NCI-H345 (cell line): ENCODE measurements at places on chromosomes 16 and 17.

- DNase-seq: no peak
Observed at GRCh38 chr17:72991651-72992050, 100.8 kb downstream of the SLC39A11 start.

GRCh38 chr16:81461766-81462165, 17.2 kb downstream of the CMIP start:
- DNase-seq: no peak

- DNase-seq: peak; percentile 59
Observed at GRCh38 chr16:52912565-52913173, 140.0 kb downstream of the CHD9NB start.

DNA sequence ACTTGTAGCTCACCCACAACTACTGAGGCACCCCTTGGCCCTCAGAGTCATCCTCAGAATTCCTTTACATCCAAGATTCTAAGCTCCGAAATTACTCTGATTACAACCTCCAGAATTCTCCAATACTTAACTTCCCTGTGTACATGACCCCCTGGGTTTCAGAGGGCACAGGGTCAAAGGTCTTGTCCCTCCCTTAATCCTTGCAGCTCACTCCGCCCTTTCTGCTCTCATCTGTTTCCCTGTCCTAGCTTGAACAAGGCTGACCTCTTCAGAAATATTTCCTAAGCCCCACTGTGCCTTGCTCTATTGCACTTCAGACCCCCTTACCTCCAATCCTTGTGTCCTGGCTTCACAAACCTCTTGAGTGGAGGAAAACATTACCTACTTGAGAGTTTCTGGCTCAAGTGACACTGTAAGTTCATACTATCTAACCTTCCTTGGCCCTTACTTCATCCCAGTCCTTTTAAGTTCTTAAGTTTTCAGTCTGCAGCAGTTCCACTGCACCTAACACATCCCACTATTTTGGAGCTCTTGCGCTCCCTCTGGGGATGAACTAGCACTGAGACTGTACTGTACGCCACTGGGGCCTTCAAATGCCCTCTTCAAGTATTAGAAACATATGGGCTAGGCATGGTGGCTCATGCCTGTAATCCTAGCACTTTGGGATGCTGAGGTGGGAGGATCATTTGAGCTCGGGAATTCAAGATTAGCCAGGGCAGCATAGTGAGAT, 6.2 kb downstream of the N4BP1 start:
- DNase-seq: no peak

DNA sequence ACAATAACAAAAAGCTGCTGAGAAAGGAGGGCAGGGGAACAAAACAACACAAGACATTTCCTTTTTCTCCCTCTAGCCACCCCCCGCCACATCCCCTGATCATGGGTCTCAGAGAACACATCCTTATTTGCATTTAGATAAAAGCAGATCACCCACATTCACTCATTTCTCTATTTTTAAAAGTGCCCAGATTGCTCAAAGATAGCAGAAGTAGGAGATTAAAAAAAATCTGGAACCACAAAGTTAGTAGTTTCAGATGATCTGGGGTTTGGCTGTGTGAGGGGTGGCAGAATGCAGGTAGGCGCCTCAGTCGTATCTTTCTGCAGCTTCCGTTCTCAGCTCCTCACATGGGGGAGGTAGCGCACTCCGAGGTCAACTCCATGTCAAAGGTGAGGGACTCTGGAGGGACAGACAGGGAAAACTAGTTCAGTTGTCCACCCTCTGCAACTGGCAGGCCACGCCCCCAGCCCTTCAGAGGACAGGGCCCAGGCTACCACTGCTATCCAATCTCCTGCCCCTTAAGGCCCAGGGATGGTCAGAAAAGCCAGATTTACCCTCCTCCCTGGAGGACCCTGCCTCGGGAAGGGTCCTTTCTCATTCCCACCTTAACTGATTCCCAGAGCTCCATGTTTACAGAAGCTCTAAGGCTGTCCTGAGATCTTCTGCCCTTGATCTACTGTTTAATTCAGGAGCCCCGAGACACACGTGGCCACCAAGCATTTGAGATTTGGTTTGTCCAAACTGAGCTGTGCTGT, 27.3 kb downstream of the STAT5A start:
- no peak for DNase-seq

DNA sequence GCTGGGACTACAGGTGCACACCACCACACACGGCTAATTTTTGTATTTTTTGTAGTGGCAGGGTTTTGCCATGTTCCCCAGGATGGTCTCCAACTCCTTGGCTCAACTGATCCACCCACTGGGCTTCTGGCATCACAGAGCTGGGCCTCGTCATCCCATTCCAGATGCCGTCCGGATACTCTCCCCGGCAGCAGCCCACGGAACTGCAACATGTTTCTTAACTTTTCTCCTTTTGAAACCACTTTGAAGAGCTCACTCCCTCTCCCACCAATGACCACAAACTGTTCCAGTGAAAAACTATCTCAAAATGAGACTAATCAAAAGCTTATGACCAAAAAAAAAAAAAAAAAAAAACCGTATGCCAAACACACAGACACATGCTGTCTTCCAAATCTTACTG, 17.6 kb downstream of the PEMT start:
- no peak for DNase-seq

DNA sequence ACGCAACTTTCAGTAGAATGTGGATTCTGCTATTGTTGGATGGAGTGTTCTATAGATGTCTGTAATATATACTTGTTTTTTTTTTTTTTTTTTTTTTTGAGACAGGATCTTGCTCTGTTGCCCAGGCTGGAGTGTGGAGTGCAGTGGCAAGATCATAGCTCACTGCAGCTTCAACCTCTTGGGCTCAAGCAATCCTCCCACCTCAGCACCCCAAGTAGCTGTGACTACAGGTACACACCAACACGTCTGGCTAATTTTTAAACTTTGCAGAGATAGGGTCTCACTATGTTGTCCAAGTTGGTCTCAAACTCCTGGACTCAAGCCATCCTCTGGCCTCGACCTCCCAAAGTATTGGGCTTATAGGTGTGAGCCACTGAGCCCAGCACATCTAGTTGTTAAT, 27.2 kb upstream of the CCL22 start:
- DNase-seq: no peak

DNA sequence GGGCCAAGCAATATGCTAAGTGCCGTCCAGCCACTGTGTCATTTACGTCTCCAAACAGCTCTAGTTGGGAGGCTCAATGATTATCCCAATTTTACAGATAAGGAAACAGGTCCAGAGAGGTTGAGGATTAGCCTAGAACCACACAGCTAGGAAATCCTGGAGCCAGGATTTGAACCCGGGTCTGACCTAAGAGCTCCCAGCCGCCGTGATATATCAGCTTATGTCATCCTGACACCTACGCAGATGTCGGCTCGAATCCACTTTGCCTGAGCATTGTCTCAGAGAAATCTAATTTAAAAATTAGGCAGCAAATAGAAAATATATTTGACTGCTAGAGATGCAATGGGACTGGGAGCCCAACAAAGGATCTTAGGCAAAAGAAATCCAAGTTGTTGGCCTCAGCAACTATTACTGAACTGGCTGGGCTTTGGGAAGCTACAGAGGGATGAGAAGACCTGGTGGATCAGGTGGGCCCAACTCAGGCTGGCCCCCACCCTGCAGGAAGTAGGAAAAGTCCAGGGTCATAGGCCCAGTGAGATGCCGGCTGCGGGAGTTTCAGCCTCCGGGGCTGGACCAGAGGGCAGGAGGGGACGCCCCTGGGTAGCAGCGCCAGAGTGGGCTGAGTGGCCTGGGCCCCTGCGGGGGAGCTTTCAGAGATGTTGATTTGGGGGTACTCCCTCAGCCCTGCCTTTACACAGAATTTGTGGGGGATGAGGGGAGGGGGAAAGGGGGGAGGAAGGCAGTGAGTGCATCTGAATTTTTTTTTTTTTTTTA, 35.1 kb upstream of the IL21R start:
- DNase-seq: no peak

DNA sequence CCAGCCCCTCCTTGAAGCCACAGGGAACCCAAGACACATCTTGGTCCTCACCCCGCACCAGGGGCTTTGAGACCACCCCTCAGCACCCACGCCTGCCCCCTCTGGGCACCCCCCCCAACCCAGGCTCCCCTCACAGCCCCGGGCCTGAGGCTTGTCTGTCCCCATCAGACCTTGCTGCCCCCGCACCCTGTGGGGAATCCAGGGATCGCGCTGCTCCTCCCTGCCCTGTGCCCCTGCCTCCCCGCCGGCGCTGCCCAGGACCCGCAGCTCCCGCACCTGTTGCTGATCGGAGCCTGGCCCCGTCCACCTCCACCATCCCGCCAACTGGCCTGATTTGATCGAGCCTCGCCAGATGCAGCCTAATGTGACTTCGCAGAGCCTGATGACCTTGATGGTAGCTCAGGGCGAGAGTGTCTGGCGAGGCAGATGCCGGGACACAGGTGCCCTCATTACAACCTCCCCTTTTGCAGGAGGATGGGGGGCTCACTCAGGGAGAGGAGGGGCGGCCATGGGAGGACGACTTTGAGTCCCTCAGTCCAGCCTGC, 29.0 kb downstream of the SLC25A10 start:
- no peak for DNase-seq

DNA sequence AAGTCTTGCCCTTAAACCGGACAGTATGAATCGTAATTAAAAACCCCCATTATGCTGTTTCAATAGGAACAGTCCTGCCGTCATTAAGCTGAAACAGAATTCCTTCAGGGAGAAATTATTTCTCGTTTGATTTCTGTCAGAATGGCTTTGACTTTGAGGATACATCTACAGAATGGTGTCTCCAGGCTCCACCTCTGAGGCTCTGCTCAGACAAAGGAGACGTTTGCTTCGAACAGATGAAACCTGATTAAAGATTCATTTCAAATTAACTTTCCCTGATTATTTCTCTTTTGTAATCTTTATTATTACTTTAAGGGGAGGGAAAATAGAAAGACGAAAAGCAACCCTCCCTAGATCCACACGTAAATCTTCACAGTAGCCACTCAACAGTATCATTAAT, 106.9 kb downstream of the TMEM114 start:
- DNase-seq: no peak

DNA sequence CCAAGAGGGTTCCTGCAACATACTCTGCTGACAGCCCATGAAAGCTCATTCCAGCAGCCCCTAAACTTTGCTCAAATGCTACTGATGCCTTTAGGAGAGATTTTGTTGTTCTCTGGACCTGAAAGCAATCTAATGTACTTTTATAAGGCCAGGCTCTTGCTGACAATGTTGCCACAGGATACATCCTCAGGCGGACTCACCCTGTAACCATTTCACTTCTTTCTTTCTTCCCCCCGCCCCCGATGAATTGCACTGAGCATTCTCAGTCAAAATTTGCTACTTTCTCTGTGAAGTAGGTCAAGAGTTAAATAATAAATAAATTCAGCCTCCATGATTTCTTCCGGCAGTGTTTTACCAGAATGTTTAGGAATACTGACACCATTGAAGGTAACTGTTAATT, 1.5 kb downstream of the GAS7 start:
- DNase-seq: no peak

- no peak for DNase-seq
Observed at GRCh38 chr16:21654881-21655280, 2.5 kb upstream of the IGSF6 start.
